Activated T-cell treated with anti-CD3 and anti-CD28 coated beads, Interleukin-2, amount 50 U/mL, for 72 hours (primary cell): ENCODE measurements at places on chromosomes 7 and 10. TPM values are rescaled to one million over a fixed set of nuclear protein-coding genes. Genes with fewer than 3 reads are reported as not detected.

DNA sequence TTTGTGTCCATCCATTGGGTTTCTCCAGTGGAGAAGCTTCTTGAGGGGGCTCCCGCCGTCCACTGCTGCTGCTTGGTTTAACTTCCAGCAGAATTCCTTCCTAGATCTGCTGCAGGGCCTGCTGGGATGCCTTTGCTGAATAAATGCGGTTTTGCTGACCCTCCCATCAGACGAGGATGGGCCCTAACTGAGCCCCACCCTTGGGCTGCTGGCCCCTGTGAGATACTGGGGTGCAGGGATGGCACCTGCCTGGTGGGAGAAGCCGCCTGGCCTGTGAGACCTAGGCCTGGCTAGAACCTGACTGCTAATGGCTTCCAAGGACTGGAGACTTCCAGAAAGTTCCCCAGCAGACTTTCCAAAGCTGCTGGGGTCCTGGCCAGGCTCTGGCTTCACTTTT is 43.8 kb downstream of the ZNF467 start:
- no peak for DNase-seq

DNA sequence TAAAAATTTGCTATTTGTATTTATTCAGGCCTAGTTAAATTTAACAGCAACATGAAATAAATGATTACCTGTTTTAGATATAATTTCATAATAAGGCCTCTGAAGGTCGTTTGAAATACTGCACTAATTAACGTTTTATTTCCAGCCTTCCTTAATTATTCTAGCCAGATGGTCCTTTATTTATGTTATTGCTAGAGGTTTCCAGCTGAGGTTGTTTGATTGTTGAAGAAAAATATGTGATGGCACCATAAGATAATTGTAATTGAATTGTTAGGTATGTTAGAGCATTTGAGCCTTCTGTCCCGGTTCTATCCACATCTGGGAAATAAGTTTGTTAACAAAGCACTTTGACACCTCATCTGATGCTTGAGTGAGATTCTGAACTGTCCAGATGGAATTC is 556.1 kb downstream of the ATRNL1 start:
- no peak for DNase-seq

Gene MYO3A
- total RNA-seq = not detected

- no peak for DNase-seq
These were observed 9.9 kb downstream of the VPS50 start for GRCh38 chr7:93242106-93242505.

Gene SRRM3
- not detected for total RNA-seq

DNA sequence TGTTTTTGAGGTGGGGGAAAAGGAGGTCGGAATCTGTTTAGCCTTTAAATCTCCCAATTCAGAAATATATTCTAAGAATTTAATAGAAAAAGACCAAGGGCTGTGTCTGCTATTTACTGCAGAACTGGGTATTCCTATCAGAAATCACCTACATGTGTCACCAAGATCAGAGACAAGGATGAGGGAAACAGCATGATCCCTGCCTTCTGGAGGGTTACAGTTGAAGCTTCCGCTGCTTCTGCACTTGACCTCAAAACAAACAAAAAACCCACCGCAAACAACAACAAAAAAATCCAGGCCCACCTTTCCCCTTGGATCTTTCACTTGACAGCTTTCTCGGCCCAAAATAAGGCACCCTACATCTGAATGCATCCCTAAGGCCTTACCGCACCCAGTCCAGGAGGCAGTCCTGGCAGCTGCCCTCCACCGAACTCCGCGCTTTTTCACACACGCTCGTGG is 750 bp upstream of the CDK14 start:
- no peak for DNase-seq

DNA sequence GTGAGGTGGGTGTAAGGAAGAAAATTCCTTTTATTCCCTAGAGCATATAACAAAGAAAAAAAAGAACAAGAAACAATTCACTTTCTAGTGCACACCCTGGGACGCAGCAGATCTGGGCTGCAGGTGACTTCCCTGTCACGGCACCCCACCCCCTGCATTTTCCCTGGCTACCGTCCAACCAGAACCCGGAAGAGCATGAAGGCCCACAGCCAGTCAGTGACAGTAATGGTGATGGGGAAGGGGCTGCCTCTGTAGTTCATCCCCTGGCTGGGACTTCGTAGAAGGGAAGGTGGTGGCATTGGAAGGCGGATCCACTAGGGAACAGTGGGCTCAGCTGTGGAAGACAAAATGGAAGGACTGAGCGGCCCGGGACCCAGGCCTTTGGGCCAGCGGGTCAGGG is 236.7 kb downstream of the BUB3 start:
- DNase-seq = no peak

Gene MMRN2
- 0.05 TPM for total RNA-seq

DNA sequence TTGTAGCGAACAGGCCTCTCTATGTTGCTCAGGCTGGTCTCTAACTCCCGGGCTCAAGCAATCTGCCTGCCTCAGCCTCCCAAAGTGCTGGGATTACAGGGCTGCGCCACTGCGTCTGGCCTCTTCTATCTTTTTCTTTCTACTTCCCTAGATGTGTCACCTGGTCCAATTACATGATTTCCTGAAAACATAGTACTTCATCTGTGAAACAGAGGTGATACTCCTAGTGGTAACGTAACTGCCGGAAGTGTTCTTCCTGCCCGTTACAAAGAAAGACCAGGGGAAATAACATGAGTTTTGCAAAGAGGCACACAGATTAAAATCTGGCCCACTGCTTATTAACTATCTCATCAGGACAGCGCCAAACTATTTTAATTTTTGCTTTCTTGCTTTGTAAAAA is 18.4 kb upstream of the HGF start:
- no peak for DNase-seq

GRCh38 chr7:3243256-3243655 is 57.8 kb upstream of the SDK1 start:
- no peak for DNase-seq
